Heart left ventricle (tissue), 16 donors: ENCODE measurements at places on chromosomes 5 and 9. TPM values are rescaled to one million over a fixed set of nuclear protein-coding genes. Genes with fewer than 3 reads are reported as not detected.

The NR6A1 gene
- total RNA-seq, result 1.6 TPM

The CSF2 gene
- not detected for total RNA-seq

The TMCO6 gene
- total RNA-seq, result 8.9 TPM

GRCh38 chr9:134262035-134262434 lies 64.2 kb upstream of the RXRA start:
- DNase-seq, result no peak
- no peaks in the 10 kb centered on the region for H3K36me3 ChIP-seq
- no peaks in the 10 kb centered on the region for H3K4me1 ChIP-seq
- no peak overlapping the region for H3K27ac ChIP-seq

- peak overlapping the region; percentile 53 for H3K27ac ChIP-seq
- H3K4me1 ChIP-seq, result peaks cover 14% of the 10 kb centered on the region
- no peaks in the 10 kb centered on the region for H3K36me3 ChIP-seq
- H3K27me3 ChIP-seq, result no peaks in the 10 kb centered on the region
- no peak overlapping the region for H3K4me3 ChIP-seq
- DNase-seq, result peak; percentile 73
Measured at GRCh38 chr9:134895908-134896833, 15.6 kb downstream of the FCN2 start.

- no peaks in the 10 kb centered on the region for H3K4me1 ChIP-seq
- no peak overlapping the region for H3K27ac ChIP-seq
- H3K27me3 ChIP-seq, result no peaks in the 10 kb centered on the region
- H3K4me3 ChIP-seq, result no peak overlapping the region
- no peak for DNase-seq
Measured at GRCh38 chr9:82273121-82273520, 284.5 kb downstream of the SPATA31D1 start.

DNA sequence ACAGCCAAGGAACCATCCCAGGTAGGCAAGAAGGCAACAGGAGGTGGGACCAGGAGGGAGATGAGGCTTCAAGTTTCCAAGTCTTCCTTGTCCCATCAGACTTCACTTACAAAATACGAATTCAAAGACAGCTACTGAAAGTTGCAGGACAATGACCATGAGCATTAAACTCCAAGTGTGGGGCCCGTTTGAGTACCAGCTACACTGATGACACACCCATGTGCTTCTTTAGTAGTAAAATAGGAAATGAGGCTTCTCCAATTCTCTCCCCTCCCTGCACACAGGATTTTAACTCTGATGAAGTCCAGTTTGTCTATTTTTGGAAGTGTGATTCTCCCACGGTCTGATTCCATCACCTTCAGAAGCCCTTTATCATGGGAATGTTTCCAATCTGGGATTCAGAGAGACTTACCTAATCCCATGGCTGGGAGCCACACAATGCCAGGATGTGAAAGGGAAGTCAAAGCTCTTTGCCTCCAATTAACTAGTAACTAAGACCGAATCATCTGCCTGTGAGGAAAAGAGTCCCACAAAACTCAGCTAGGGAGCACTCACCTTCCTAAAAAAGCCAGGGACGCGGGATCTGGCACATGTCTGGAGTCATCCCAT lies 222.8 kb upstream of the MSX2 start:
- H3K27me3 ChIP-seq, result no peaks in the 10 kb centered on the region
- H3K27ac ChIP-seq, result no peak overlapping the region
- no peaks in the 10 kb centered on the region for H3K36me3 ChIP-seq
- no peaks in the 10 kb centered on the region for H3K4me1 ChIP-seq

DNA sequence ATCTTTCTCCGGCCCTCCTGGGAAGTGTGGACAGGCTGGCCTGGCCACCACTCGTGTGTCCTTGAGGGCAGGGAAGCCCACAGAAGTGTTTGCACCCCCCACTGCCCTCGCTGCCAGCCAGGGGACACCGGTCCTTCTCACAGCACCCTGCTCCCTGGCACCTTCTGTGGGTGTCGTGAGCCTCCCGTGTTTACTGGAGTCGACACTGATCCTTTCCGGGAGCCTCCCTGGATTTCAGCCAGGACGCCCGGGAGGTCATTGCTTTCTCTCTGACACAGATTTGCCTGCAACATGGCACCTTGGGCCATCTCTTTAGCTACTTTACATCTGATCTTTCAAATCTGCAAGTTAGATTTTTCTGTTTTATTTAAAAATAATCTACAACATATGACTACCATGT lies 120.4 kb upstream of the CACNA1B start:
- no peaks in the 10 kb centered on the region for H3K36me3 ChIP-seq
- H3K4me1 ChIP-seq, result peaks cover 2% of the 10 kb centered on the region
- H3K27ac ChIP-seq, result no peak overlapping the region
- H3K4me3 ChIP-seq, result no peak overlapping the region
- DNase-seq, result no peak

DNA sequence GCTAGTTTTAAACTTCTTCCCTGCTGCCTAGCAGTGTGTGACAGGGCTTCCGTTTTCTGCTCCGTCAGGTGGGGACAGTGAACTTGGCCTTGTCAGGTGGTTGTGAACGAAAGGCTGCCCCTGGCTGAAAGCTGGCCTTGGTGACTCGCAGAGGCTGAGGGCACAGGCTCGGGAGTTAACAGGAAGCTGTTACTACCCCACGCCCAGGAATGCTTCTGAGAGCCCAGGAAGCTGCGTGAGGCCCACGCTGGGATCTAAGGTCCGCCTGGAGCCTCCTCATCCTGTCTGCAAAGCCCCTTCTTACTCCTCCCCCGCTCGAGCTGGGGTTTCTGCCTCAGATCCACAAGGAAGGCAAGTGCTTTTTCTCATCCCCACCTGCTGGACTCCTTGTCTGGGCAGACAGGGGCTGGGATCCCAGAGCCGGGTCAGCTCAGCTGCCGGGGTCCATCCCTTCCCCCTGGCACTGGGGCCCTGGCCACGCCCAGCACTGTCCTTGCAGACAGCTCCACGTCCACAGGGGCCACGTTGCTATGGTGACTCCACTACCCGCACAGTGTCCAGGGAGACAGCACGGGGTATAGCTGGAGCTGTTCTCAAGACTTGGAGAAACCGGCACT lies 124.7 kb upstream of the TBC1D2 start:
- H3K27ac ChIP-seq, result no peak overlapping the region
- DNase-seq, result no peak
- no peaks in the 10 kb centered on the region for H3K36me3 ChIP-seq
- no peaks in the 10 kb centered on the region for H3K4me1 ChIP-seq

GRCh38 chr5:90902651-90903386 lies 344.2 kb downstream of the ADGRV1 start:
- no peaks in the 10 kb centered on the region for H3K4me1 ChIP-seq
- no peak overlapping the region for H3K27ac ChIP-seq
- no peaks in the 10 kb centered on the region for H3K27me3 ChIP-seq

DNA sequence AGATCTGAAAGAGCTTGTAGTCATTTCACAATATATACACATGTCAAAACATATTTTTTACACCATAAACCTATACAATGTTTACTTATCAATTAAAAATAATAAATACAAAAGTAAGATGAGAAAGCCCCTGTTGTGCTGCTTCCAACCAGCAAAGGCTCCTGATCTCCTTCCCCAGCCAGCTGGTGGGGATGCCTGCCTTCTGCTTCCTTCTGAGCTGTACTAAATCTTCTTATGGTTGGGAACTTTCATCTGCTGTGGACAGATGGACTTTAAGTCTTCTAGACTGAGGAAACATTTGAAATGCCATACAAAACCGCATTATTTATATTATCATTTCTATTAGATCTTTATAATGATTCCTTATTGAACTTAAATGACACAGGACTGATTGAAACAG lies 745.3 kb upstream of the CHD1 start:
- no peaks in the 10 kb centered on the region for H3K36me3 ChIP-seq
- DNase-seq, result no peak
- no peaks in the 10 kb centered on the region for H3K27me3 ChIP-seq
- no peaks in the 10 kb centered on the region for H3K4me1 ChIP-seq

GRCh38 chr9:134026581-134026980 lies 1.3 kb downstream of the BRD3OS start:
- H3K4me1 ChIP-seq, result peaks cover 7% of the 10 kb centered on the region
- no peaks in the 10 kb centered on the region for H3K27me3 ChIP-seq
- H3K27ac ChIP-seq, result no peak overlapping the region
- H3K36me3 ChIP-seq, result peaks cover under 1% of the 10 kb centered on the region
